ENCODE measurements at places on chromosomes 5 and 9.

- no peak for DNase-seq
These were observed 65.1 kb downstream of the NREP start for GRCh38 chr5:111691914-111692313.

DNA sequence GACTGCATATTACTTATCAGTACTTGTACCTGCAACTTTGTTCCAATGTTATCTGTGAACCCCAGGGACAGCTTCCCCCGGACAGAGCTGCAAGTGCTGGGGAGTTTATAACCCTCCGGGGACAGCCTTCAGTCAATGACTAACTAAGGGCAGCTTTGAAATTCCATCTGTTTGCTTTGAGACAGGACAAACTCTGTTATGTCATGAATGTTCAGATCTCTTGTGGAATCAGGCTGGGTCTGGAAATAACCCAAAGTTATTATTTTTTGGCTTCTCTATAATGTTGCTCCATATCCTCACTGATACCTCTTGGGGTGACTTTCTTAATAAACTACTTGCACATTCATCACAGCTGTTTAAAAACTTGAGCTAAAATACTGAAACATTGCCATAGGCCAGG is 617.5 kb upstream of the TLE4 start:
- DNase-seq, result no peak

DNA sequence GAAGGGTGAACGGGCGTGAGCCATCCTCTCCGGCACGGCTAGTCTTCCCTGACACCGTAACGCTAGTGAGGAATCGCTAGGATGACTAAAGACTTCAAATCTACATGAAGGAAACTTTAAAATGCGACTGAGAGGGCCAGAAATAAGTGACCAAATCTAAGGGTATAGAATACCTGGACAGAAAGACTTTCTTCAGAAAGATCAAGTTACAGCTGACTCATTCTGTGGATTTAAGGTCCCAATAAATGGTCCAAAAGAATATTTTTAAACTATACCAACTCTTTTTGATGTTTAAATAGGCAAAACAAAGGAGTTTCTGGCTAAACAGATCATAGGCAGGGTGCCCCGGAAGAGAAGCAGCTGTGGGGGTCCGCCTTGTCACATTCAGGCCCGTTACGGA is 38.9 kb upstream of the CEP72 start:
- DNase-seq, result no peak

GRCh38 chr5:43371821-43372220 is 40.4 kb downstream of the CCL28 start:
- DNase-seq, result no peak

DNA sequence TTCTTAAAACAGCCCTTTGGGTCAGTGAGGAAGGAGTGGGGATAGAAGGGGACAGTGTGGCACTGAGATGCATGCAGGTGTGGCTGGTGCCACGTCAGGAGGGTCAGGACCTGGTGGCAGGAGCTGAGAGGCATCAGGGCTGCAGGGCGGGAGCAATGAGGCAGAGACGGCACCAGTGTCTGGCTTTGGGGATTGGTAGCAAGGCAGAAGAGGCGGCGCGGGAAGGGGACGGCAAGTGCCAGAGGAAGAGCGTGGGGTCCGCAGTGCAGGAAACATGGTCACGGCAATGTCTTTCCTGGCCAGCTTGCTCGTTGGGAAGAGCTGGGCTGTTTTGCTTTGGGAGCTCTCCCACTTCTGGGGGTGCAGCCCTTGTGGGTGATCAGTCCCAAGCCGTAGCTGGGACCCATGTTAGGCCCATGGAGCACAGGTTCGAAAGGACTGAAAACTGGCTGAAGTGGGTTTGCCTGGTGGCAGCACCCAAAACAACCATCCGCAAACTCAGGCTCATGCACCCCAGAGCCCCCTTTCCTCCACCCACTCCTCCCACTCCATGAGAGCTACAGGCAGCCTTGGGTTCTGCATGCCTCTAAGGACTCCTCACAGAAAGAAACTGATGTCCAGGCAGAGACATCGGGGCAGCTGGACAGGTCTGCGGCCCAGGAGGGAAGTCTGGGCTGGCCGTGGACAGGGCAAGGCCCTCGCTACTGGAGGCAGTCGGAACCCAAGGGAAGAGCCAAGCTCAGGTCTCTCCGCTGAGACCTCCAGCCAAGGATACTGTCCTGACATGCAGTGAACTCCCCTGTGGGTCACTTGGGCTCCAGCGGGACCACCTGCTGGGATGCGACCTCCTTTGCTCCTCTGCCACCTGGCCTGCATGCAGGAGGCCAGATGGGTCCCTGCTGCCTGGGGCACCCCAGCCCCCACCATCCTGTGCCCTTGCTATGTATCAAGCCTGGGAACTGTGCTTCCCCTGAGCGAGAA is 104.4 kb downstream of the ZNF354C start:
- DNase-seq, result no peak

DNA sequence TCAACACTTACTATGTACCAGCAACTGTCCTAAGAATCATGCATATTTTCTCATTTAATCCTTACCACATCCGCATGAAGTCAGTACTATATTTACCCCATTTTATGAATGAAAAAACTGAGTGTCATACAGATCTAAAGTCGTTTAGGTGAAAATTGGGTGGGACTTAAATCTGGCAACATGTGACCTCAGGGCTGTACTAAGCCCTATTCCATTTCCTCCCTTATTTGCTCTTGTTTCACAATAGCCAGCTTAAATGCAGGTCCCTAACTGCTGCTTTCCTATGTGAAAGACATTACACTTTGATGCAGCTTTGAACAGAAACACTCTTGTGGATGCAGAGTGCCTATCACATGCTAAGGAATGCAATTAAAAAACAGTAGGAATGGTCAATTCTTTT is 2.5 kb upstream of the RAB14 start:
- no peak for DNase-seq

DNA sequence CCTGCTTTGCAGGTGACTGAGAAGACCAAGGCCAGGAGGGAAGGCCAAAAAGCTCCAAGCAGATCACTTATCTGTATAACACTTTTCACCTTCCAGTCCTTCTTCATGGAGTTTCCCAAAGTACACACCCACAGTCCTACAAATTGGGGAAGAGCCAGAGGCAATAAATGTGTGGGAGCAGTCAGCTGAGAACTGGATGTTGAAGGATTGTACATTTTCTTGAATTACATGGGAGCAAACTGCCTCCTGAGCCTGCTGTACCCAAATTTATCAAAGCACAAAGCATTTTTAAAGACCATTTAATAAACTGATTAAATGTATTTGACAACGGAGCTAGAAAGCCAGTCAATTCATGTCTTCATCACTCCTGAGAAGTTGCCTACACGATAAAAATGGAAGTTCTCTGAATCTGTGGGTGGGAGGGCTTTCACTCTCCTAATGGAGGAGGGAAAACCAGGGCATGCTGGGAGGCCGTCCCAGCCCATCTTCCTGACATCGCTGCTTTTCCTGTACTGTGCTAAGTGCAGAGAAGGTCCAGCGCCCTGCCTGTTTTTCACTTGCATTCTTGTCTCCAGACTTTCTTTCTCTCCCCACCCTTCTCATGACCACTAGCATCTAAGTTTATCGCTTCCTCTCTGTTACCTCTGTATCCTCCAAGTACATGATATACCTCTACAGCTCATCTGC is 79.0 kb downstream of the KCNIP1 start:
- DNase-seq, result no peak

- no peak for DNase-seq
These were observed 55.0 kb upstream of the IER5L start for GRCh38 chr9:129232839-129233591.

DNA sequence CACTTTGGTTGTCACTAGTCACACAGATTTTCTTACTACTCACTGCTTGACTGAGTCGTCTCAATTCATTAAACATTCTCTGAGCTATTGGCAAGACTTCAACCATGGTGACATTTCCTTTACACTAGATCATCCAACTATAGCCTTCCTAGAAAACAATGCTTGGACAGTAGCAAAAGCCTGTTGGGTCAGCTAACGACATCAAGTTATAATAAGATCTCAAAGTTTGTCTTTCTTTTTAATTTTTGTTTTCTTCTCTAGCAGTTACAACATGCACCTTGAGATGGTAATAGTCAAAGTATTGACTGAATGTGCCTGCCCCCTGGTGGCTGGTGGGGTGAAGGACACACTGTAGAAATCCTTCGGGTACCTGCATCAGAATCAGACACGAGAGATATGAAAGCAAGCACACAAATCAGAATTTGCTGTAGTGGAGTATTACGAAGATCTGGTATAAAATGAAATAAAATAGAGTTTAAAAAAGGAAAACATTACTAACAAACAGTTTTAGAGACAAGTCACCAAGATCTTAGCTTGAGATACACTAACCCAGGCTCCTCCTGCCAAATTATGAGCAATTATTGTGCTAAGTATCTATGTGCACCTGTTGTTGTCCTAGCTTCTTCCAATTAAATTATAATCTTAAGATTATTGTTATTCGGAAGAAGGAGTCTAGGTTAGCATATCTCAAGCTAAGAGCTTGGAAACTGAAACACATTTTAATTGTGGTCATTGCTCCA is 81.2 kb downstream of the ARL15 start:
- peak; percentile 41 for DNase-seq

GRCh38 chr5:173735691-173736090 is 119.2 kb upstream of the BOD1 start:
- DNase-seq, result no peak

- DNase-seq, result no peak
These were observed 132.7 kb upstream of the SLC12A2 start for GRCh38 chr5:127950707-127951391.

GRCh38 chr5:147216552-147217154 is 18.2 kb upstream of the STK32A start:
- no peak for DNase-seq

DNA sequence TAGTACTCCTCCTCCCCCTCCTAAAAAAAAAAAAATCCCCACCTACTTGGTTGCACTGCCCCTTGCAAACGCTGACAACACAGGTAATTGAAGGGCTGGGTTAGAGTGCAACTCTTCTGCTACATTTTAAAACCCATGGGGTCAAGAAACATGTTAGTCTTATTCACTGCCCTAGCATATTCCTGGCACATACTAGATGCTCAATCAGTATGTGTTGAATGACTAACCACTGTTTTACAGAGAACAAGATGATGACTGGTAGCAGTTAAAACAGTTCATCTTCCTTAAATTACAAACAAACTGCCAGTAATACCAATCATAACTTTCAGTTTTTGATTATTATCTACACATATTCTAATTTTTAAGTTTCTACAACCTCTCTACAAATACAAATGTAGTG is 124.4 kb downstream of the NFIB start:
- no peak for DNase-seq

DNA sequence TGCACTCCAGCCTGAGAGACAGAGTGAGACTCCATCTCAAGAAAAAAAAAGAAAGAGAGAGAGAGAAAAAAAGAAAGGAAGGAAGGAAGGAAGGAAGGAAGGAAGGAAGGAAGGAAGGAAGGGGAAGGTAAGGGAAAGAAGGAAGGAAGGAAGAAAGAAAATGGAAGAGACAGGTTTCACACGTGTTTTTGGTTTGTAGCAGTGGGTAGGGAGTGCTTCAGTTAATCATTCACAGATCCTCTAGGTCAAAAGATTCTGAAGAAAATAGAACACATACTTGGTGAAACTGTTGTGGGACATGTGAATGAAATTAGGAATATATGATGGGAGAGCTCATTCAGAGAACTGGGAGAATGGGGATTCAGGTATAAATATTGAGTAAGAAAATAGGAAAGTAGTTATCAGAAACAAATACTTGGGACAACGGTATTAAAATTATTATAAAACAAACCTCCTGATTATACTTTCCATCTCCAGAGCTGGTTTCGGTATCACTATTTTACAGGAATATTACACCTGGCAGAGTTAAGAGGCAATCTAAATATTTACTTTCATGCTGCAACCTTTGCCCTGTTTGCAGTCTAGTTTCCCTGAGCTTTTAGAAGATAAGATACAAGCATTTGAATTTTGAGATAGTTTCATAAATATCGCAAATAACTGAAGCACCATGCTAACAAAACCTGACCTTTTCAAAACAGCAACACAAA is 37.2 kb downstream of the MARVELD2 start:
- DNase-seq, result no peak

- DNase-seq, result no peak
These were observed 10.3 kb upstream of the GPSM1 start for GRCh38 chr9:136316896-136317676.

DNA sequence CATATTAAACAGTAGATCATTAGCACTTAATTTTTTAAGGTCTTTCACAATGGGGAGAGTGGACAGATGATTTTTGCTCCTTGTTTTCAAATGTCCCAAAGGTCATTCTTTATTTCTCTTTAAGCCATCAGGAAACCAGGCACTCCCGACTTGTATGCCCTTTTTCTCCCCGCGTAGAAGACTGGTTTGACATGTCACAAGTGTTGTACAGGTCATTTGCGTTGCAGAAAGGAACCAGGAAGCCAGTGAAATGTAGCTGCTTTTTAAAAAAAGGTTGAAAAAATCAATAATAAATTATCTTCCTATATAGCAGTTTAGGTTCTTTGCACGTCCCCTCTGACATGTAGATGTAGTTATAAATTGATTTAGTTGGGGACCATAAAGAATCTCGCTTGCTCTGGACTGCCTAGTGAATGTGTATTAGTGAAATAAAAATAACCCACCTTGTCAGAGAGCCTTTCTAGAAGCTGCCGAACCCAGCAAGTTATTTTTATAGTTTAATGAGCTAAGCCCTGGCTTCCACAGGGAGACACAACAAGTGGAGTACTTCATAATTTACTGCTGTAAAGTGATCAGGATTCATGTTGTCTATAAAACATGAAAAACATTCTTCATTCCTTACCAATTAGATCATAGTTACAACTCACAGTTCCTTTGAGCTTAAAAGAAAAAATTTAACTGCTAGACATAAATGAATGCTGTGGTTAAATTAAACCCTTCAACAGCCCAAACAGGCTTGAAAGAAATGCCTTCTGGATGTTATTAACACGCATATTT is 404.6 kb downstream of the CSNK1G3 start:
- no peak for DNase-seq

DNA sequence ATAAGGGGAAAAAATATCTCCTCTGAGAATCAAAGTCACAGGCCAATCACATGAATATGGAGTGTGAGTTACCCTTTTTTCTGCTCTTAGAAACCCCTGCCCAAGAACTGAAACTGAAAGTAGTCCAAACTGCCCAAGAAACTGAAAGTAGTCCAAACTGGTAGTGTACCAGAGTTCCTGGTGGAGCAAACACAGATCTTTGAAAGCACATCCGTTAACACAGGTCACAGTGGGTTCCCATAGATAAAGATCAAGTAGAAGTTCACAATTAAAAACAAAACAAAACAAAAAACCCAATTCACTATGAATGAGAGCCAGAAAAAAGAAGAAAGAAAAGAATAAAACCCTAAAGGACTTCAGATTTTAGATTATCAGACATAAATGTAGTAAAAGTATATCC is 332.4 kb upstream of the EFNA5 start:
- DNase-seq, result peak; percentile 4

Data from activated CD4-positive, alpha-beta T cell treated with anti-CD3 and anti-CD28 coated beads, Interleukin-2, amount 50 U/mL, for 24 hours (primary cell).